ENCODE measurements at places on chromosomes 5 and 9.

- no peak for DNase-seq
These were observed 3.3 kb upstream of the TSLP start for GRCh38 chr5:111068213-111068612.

DNA sequence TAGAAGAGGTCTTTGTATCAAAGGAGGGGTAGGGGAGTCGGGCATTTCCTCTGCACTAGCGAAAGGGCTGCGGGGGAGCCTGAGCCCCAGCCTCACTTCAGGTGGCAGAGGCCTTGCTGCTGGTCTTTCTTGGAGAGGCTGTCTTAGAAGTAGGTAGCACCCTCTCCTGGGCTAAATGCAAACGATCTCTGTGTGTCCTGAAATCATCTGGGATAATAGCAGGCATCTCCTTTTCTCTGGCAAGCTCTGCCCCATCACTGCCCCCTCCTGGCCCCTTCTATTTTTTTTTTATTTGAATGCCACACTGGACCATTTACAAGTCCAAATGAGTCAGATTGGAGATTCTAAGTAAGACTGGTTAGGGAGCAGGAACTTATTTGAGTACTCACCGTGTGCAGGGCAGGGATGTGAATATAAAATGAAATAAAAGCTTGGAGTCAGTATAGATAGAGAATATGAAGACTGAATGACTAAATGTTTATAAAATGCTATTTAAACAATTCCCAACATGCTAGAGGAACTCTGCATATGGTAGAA lies 137.1 kb downstream of the FGF1 start:
- DNase-seq: no peak

DNA sequence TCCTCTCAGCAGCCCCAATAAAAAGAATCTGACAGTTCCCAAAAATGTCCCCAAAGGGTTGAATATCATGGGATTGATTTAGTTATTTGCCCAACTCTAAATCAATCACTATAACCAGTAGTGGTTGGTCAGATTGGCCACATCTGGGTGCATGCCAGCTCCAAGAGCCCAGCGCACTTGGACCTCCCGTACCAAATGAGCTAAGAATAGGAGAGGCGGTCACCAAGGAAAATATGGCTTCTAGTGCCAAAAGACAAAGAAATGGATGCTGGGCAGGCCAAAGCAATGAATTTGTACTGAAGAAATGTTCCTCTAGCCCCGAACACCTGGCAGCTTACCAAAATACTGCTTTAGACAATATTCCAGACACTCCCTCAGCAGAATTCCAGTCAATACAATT lies 80.3 kb downstream of the RCL1 start:
- DNase-seq: no peak

DNA sequence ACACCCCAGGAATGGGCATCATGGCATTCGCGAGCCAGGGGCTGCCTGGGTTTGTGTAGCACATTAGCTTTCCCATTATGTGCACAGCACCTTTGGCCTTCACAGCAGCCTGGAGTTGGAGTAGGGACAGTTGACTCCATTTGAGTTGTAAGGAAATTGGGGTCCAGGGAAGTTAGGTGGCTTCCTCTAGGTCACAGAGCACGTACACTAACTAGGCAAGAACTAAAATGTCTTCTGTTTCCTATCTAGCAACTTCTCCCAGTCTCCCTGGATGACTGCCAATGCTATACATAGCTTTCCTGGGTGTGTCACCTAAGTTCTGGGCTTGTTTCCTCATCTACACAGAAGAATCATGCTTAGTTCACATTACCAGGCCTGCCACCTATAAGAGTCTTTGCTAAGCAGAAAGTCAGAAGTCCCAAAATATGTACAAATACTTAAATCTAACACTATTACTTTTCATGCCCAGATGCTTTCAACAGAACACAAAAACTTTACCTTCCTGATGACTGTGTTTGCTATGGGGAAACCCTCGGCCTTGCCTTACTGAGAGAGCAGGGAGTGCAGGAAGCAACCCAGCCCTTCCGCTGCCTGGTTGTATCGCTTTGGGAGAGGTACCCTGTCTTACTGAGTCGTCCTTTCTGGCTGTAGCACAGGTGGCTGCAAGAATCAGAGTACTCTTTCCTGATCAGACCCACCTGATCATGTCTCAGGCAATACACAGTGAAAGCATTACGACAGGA lies 12.0 kb downstream of the MACROH2A1 start:
- DNase-seq: no peak

DNA sequence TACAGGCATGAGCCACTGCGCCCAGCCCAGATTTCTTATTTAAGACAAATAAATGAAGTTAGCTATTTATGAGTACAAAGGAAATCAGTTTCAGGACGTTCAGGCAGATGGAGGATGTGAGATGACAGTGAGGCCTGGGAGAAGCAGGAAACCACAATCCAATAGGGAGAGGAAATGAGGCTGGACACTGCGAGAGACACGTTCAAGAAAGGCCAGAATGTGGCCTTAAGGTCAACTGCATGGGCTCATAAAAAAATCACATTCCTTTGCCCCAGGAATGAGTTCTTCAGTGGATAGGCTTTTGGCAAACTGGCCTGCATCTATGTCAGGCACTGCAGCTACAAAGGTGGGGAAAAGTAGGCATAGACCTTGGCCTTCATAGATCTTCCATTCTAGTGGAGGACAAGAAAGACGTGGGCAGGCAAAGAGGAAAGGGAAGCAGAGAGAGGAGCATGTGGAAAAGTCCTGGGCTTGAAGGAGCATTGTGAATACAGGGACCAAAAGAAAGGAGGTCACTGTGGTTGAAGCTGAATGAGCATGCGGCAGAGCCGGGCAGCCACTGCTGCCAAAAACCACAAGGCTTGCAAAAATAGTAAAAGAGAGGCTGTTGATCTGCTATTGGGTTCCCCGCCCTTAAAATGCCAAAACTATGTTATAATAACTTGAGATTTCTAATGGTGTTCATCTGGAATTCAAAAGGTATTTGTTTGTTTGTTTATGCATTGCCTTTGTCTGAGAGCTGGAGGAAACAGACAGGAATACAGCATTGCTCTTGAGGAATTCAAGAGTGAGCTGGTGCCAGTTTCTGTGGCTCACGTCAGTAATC lies 133.0 kb downstream of the GNA14 start:
- no peak for DNase-seq

DNA sequence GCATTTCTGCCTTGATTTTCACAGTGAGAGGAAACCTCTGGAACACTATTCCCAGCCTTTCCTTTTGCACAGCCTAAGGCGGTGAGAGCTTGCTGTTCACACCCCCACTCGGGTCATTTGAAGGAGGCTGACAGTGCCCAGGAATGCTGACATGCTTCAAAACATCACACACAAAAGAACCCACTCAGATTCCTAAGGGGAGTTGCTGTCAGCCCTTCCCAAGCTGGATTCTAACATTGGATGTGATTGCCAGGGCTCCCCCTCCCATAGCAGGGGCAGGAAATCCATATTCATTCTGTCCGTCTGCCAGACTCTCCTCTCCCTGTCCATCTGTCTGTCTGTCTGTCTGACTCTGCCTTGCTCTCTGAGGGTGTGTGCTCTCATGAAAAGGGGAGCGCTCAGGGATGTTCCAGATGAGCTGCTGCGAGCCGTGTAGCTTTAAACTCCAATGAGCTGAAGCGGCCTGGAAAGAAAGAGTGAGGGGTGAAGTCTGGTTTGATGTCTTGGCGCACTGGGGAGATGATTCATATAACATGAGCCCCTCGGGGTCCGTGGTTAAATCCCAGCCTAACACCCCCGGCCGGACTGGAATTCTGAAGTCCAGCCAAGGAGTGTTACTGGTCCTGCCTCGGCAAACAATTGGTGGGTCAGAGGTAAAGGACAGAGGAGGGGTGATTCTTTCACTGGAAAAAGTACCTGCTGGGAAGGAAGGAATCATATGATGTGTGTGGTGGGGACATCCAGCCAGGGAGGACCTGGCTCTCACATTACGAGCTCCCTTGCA lies 517.0 kb downstream of the CCDC171 start:
- DNase-seq: no peak

DNA sequence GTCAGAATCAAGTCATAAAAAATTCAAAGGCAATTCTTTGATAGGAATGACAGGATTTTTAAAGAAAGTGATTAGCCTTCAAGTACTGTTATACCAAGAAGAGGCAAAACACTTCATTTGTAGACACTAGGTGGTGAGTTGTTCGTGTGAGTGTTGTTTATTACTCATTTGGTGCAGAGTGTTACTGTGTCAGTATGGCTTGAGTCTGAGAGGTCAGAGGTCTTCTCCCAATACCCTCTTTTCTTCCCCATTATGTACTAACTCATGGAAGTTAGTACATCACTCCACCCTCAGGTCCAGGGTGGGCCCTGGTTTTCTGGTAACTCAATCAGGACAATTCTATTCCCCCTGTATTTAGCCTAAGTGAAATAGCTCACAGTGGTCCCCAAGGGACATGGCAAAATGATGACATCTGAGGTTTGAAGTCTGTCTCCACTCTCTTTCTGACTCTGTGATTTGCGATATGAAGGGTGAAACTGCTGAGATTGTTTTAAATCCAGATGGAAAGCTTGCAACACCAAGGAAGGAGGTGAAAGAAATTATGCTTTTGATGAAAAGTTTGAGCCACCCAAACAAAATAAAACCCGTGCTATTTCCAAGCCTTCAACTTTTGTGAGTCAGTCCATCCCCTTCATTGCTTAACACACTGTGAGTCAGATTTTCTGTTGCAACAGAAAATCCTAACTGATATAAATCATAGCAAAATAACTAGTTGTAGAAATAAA lies 56.8 kb downstream of the NUDT12 start:
- DNase-seq: no peak

GRCh38 chr5:95930141-95930930 lies 31.3 kb downstream of the ELL2 start:
- no peak for DNase-seq

- no peak for DNase-seq
These were observed 72.4 kb upstream of the MPDZ start for GRCh38 chr9:13351778-13352386.

DNA sequence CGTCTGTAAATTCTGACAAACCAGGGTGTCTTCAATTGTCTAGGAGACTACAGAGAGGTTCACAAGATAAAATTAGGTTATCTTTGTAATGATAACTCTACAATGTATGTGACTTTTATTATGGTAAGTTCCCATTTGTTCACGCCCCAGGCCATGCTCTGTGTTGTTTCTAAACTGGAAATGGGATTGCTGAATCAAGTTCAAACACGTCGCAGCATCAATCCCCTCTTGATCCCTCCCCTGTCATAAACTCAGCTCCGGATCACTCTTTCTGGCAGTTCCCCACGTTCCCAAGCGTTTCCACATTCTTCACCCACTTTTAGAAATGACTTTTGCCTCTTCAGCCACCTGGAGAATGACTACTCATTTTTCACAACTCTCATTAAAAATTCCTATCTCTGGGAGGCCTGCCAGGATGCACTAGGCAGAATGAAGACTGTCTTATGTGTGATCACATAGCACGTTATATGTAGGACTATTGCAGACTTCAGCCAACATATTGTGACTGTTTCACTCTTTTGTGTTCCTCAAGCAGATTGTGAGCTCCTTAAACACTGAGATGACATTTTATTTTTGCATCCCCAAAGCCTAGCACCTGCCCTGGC lies 1124.2 kb upstream of the WWC1 start:
- DNase-seq: no peak

- DNase-seq: no peak
These were observed 11.9 kb upstream of the PGGT1B start for GRCh38 chr5:115274584-115274983.

GRCh38 chr5:68285851-68286611 lies 70.5 kb downstream of the PIK3R1 start:
- no peak for DNase-seq

- DNase-seq: no peak
These were observed 9.7 kb downstream of the MPDZ start for GRCh38 chr9:13269589-13270452.

GRCh38 chr5:171609806-171610452 lies 175.7 kb upstream of the SMIM23 start:
- DNase-seq: no peak

- DNase-seq: no peak
These were observed 39.0 kb upstream of the CLPTM1L start for GRCh38 chr5:1383886-1384401.

- DNase-seq: no peak
These were observed 13.2 kb upstream of the NR4A3 start for GRCh38 chr9:99808454-99808853.

DNA sequence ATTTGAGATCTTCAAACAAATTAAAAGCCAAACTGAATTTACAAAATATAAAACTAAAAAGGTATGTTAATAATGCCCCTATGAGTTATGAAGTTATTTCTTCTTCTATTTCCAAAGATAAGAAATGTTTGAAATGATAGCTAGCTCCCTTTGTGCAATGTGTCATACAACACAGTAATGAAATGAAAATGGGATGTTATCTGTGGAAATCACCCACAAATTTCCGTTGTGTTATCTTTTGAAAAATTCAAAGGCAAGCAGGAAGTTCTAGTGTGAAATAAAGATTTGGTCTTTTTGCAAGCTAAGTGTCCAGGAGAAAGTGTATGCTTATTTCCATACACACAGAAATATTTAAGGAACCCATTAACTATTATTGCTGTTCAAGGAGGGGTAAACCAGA lies 375.3 kb upstream of the PRR16 start:
- DNase-seq: no peak

DNA sequence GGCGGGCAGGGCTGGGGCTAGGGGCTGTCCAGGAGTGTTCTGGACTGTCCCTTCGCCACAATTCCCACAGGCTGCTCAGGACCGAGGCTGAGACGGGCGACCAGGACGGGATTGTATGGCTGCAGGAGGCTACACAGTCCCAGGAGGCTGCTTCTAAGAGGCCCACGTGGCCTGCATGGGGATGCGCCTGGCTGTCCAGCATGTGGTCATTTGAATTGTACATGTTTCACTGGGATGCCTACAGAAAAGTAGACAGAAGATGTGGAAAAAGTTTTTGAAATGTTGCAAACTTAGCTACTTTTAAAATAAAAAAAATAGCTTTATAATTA lies 32.6 kb upstream of the SPTLC1 start:
- DNase-seq: no peak
